ENCODE measurements at places on chromosomes 13 and 19.

- no peak for DNase-seq
These were observed 1354.6 kb upstream of the PCDH9 start for GRCh38 chr13:68584776-68585175.

- no peak for DNase-seq
These were observed 195.6 kb downstream of the GGACT start for GRCh38 chr13:100392709-100393630.

- no peak for DNase-seq
These were observed 228.2 kb downstream of the PCDH20 start for GRCh38 chr13:61187471-61187870.

DNA sequence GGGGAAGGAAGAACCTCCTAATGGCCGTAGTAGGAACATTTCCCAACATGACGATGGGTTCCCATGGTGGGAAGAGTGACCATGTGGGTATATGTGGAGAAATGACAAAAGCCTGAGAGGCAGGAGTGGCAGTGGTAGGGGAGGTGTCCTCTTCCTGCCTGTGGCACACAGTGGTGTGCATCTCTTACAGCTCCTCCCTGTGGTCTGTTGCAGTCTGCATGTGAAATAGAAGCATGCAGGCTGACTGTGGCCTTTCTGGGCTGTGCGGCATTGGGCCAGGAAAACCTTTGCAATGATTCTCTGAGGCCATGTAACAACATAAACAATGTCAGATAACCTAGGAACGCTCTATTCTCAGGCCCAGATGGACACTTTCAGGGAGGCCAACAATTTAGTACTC is 84.0 kb downstream of the LACC1 start:
- no peak for DNase-seq

GRCh38 chr19:33445442-33446329 is 72.2 kb downstream of the CEBPG start:
- no peak for DNase-seq

- DNase-seq, result no peak
These were observed 20.5 kb downstream of the EPS8L1 start for GRCh38 chr19:55096061-55096701.

Measured in dorsolateral prefrontal cortex (tissue), 122 donors.